ENCODE measurements at places on chromosomes 2 and 18. TPM values are rescaled to one million over a fixed set of nuclear protein-coding genes. Genes with fewer than 3 reads are reported as not detected.

DNA sequence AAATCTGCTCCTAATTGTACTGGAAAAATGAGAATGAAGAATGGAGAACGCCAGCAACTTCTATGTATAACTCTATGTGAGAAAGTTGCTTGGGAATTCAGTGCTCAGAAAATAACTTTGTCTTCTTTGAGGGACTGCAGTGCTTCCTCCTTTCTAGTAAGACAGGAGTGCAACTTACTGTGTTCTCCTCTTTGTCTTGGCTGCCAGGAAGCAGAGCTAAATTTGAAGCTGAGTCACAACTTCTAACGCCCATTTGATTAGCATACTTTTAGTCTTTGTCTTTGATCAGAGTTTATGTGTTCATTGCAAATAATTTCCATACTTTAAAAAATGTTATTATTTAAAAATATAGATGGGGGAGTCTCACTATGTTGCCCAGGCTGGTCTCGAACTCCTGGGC, 6.6 kb downstream of the ARHGAP25 start:
- DNase-seq = no peak

DNA sequence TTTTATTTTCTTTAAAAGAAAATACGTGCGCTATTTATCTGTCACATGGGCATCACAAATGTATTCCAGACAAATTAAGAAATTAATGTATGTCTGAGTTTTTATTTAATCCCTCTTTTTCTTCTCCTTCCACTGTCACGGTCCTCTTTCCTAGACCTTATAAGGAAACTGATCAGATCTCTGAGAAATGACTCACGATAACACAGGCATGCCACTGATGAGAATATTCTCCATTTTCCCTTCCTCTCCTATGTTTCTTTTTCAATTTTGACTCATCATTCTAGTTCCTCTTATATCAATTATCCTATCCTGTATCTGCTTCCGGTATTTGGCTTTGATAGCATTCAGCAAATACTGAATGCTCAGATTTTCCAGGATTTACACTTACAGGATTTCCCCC, 121.8 kb downstream of the DSC3 start:
- DNase-seq = no peak

- DNase-seq = no peak
Measured at GRCh38 chr2:205915130-205915524, 170.8 kb downstream of the INO80D start.

The CNDP1 gene
- not detected for total RNA-seq

The RPRM gene
- total RNA-seq = 0.98 TPM

The ZNF804A gene
- 0.06 TPM for total RNA-seq

All from left colon (tissue), 2 donors.